ENCODE measurements at places on chromosomes 13 and 19. TPM values are rescaled to one million over a fixed set of nuclear protein-coding genes. Genes with fewer than 3 reads are reported as not detected.
A peak's percentile ranks its signal among the peaks of the same experiment; 100 is the strongest.

- no peak overlapping the region for H3K27ac ChIP-seq
- H3K4me3 ChIP-seq, result no peak overlapping the region
- H3K4me1 ChIP-seq, result no peaks in the 10 kb centered on the region
- no peaks in the 10 kb centered on the region for H3K27me3 ChIP-seq
- H3K36me3 ChIP-seq, result peaks cover 12% of the 10 kb centered on the region
Measured at GRCh38 chr13:79516595-79516994, 35.6 kb downstream of the NDFIP2 start.

DNA sequence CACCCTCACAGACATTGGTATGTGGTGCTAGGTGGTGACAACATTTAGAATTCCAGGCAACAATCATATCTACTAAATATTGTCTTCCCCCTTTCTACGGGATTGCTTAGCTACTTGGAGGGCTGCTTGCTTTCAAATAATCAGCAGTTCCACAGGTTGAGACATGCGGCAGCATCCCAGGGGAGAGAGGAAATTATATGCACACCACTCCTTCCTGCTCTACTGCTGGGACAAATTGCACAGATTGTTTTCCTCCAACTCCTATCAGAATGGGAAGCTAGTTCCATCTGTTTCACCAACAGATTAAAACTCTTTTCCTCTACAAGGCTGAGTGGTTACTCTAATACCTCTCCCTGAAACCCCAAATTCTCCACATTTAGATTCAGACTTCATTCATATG lies 275.4 kb downstream of the DNAJC15 start:
- no peaks in the 10 kb centered on the region for H3K4me1 ChIP-seq
- H3K4me3 ChIP-seq, result no peak overlapping the region
- H3K36me3 ChIP-seq, result no peaks in the 10 kb centered on the region
- peaks cover 4% of the 10 kb centered on the region for H3K27me3 ChIP-seq
- no peak for DNase-seq

DNA sequence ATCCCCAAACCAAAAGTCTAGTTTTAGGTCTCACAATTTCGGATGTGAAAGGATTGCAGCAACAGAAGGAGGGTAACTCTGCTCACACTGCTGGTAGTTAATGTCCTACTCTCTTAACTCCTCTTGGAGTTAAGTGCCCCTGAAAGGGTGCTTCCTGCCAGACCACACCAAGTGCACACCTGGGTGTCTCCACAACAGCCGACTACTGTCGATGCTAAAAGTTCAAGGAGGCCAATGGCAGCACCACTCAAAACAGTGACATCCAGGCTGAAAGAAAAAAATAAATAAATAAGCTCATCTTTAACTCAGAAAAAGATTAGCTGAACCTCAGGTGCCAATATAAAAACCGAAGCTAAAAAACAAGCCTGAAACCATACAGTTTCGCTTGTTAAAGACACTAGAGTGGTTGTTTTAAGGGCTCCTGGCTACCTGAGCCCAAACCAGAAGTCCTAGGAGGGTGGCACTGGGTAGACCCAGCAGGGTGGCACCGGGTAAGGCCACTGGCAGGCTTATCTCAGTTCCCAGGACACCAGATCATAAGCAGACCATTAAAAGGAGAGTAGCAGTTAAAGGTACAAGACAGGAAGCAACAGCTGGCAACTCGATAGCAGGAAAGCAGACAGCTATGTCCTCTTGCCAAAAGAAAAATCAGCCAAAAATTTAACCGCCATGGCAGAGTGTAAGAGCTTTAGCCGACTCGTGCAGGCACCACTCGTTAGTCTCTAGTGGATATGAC lies 39.3 kb downstream of the BRD4 start:
- no peak overlapping the region for H3K4me3 ChIP-seq
- no peaks in the 10 kb centered on the region for H3K36me3 ChIP-seq
- DNase-seq, result no peak
- H3K4me1 ChIP-seq, result peaks cover 100% of the 10 kb centered on the region
- H3K27ac ChIP-seq, result peak overlapping the region; percentile 48

DNA sequence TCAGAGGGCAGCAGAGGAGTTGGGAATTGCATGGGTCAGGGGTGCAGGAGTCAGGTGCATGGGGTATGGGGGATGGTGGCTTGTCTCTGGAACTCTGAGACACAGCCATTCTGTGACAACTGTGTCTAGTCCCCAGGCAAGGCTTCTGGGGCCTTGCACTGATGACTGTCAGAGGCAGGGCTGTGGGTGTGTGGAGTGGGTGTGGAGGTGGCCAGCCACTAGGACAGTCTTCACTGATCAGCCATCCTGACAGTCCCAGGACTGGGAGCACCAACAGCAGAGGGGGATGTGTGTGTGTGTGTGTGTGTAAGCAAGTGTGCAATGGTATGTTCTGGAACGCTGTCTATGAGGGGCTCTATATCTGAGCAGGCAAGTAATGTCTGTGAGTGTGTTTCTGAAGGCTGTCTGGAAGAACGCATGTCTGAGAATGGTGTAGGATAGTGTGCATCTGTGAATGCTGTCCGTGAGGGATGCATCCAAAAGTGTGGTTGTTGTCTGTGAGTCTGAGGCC lies 5.4 kb downstream of the NUMBL start:
- no peak overlapping the region for H3K4me3 ChIP-seq
- no peaks in the 10 kb centered on the region for H3K27me3 ChIP-seq
- DNase-seq, result no peak
- no peak overlapping the region for H3K27ac ChIP-seq
- H3K4me1 ChIP-seq, result peaks cover 12% of the 10 kb centered on the region

HIF3A gene
- 63.1 TPM for total RNA-seq

NCLN gene
- 71.4 TPM for total RNA-seq

PINLYP gene
- 4.7 TPM for total RNA-seq

CBY2 gene
- total RNA-seq, result not detected

SGCG gene
- total RNA-seq, result 4.6 TPM
